ENCODE measurements at places on chromosomes 12 and 14. TPM values are rescaled to one million over a fixed set of nuclear protein-coding genes. Genes with fewer than 3 reads are reported as not detected.

DNA sequence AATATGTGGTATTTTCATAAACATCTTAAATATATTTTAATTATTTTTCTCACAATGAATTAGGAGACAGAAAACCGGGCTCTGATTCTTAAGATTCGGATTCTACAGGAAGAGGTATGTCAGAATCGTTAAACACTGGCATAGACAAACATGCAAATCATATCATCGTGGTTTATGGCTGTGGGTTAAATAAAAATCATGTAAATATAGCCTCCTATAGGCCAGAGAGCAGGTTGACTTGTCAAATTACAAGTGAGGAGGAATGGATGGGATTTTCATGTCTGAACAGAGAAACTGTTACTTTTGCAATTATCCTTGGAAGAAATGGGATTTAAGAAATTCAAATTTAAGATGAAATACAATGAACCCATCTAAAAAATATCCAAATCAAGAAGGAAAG lies 74.9 kb upstream of the BCAT1 start:
- DNase-seq, result no peak

ENDOU gene
- 3.7 TPM for total RNA-seq

GRCh38 chr12:46332260-46332659 lies 40.3 kb downstream of the SLC38A2 start:
- DNase-seq, result no peak

DNA sequence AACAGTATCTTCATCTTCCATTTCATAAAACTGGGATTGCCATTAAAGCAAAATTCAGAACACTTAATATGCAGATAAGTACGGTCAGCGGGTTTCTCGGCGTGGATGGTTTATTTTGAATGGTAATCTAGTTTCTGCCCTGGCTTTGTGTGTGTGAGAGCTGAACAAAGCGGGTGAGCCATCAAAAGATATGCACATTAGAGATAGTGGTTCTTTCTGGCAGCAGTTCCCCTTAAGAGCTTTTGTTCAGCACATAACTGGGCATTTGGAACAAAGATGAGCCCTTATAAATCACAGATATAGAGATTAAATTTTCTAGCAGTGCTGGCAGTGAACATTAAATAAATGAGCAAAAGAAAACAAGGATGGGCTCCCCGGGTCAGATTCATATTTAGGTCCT lies 207.5 kb downstream of the CALM1 start:
- no peak for DNase-seq

DNA sequence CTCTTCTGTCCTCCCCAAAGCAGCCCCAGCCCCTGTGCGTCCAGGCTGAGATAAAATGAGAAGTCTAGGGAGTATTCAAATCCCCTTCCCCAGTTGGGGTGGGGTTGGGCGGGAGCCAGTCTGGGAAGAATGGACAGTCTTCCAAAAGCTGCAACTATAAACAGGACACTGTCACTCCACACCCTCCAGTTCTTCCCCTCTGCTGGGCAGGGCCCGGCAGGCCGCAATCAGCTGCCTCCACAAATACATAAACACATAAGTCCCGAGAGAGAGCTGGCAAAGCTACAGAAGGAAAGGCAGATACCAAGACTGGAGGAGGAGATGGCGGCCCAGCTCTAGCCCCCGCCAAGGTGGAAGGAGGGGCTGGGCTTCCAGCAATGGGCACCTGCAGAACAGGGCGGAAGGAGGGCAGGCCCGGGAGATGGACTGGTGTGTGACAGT lies 12.7 kb downstream of the LTBP2 start:
- no peak for DNase-seq

- no peak for DNase-seq
Measured at GRCh38 chr12:49720214-49720613, 13.0 kb upstream of the FMNL3 start.

- no peak for DNase-seq
Measured at GRCh38 chr12:6377667-6377994, 2.3 kb upstream of the SCNN1A start.

DNA sequence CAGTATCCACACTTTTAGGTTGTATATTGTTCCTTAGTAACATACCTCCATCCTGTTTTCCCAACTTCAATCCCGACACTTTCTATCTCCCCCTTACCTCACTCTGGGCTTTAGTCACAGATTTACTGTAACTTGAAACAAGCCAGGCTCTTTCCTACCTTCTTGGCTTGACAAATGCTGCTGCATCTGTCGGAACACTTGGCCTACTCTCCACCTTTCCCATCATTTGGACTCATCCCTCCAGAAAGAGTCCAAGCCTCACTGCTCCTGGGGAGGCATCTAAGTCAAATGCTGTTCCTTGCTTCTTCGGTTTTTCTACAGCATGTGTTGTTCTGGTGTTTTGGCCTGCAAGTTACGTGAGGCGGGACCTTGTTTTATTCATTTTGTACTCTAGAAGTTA lies 142.4 kb downstream of the DACT1 start:
- no peak for DNase-seq

- DNase-seq, result no peak
Measured at GRCh38 chr12:43029971-43030370, 440.4 kb upstream of the PRICKLE1 start.

PZP gene
- 0.12 TPM for total RNA-seq

DNA sequence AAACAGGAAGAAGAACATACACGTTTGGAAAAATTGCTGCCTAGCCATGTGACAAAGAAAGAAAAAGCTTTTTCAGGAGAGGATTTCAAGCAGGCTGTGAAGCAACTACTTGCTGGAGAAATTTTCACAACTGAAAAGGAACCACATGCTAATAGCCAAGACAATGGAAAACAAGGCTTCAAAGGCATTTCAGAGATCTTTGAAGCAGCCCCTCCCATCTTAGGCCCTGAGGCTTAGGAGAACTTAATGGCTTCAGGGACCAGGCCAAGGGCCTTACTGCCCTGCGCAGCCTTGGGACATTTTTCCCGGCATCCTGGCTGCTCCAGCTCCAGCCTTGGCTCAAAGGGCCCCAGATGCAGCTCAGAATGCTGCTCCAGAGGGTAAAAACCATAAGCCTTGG lies 255.9 kb upstream of the ARID2 start:
- no peak for DNase-seq

DNA sequence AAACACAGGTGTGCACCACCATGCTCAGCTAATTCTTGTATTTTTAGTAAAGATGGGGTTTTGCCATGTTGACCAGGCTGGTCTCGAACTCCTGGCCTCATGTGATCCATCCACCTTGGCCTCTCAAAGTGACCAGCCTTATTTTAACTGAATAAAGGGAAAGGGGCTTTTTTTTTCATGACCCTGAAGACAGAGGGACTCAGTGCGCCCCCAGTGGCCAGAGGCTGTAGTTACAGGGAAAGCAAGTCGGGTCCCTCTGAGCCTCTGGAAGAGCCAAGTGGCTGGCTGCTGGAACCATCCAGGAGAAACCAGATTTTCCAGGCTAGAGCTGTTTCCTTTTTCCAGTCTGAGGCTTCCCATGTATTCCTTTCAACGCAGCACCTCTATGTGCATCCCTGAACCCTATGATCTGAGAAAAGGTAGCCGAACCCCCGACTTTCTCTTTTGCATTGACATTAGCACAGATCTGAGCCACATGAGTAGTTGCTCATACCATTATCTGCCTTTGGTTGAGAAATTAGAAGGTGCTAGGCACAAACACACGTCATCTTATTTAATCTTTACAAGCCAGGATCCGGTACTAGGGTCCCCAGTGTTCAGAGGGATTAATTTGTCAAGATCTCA lies 342.7 kb downstream of the CACNA1C start:
- DNase-seq, result no peak

DNA sequence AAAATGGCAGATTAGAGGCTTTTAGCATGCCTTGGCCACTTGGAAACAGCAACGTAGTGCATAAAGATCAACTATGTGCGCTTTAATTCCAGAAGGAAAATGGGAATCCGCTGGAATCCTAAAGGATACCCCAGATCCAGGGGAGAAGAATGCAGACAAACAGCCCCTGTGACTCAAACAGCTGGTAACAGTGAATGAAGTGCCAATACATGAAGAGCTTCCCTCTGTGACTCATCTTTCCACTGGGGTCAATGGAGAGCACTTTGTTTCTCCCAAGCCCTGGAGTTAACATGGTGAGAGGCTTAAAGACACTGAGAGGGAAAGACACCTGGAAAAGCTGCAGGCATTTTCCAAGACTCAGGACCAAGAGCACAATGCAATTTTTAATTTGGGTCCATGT lies 263.1 kb downstream of the CEP128 start:
- no peak for DNase-seq

- no peak for DNase-seq
Measured at GRCh38 chr12:66688846-66689439, 10.1 kb upstream of the GRIP1 start.

DNA sequence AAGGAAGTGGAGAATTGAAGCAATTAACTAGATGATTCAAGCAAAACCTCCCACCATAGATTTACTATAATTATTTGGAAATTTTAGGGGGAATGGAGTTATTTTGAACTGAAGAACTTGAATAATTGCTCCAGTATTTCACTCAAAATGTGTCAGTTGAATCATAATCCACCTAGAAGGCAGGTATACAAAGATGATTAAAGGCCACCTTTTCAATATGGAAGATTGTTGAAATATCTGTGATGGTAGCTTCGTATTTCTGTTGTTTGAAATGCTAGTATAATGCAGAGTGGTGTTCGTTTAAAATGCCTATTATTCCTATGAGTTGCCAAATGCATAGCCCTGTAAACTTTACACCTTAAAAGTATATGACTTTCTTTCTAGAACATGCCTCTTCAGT lies 3.1 kb downstream of the HMGA2 start:
- no peak for DNase-seq

TCL1B gene
- not detected for total RNA-seq

DNA sequence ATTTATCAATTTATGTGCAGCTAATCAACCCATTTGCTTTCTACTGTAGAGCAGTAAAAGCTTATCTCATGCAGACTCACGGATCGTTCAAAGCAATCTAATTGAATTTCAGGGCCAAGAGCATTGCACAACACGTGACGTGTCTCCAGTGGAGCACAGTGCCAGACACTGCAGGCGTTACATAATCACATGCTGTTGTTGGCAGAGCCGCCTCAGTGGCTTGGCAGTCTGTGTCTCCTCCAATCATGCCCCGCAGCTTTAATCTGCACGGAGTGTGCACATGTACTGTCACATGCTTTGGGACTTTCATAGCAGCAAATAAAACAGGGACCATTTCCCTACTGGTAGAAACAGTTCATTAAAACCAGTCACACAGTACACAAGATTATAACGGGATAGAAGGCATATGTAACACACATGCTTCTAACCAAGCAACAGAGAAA lies 309.3 kb downstream of the ITPR2 start:
- no peak for DNase-seq
